ENCODE measurements at places on chromosomes 16 and 17.

- no peak for DNase-seq
Observed at GRCh38 chr16:10787304-10787703, 31.3 kb downstream of the TVP23A start.

DNA sequence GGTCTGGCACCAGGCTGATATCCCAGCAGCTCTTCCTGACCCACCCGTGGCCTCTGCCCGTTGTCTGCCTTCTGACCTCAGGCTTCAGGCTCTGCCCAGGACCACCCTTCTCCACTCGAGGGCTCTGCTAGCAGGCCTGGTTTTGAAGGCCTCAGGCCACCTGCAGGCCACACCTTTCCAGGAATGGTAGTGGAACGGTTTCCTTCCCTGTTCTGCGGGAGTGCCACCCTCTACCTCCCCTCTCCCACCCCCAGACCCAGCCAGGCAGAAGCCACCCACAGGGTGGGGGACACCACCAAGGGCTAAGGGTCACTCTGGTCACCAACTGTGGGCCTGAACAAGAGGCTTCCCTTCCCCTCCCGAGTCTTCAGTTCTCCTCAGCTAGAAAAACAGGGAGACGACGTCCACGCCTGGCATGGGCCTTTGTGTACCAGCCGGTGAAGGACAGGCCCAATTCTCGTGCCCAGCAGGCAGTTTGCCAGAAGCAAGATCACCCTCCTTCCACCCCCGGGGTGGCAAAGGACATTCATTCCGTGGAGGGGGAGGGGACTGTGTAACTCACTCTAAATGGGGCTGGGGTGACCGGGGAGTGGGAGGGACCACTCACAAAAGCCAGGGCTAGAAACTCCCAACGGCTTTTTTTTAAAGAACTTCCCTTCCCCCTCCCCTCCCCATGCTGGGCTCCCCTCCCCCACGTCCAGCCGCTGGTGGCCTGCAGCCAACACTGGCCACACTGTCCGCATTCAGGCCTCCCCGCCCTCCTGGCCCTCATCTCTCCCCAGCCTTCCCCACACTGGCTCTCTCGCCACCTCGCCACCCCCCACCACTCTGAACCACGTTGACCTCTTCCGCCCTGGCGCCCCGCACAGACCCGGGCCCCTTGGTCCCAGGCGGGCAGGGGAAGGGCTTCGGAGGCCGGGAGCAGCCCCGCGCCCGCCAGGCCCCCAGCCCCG, 7.7 kb downstream of the CBX4 start:
- peak; percentile 83 for DNase-seq

DNA sequence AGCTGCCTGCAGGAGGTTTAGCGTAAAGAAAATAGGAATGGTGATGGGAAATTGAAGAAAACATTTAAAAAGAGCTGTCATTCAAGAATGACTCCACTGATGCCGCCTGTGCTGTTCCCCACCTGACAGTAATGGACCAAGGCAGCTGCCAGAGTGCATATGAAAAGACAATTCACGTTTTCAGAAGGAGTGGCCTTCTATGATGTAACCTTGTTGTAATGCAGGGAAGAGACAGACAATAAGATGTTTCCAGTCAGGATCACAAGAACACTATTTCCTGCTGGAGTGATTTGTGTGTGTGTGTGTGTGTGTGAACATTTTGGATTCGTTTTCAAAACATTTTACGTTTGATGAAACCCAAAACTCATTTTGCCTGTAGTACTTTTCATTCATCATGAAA, 203.7 kb downstream of the LGALS9B start:
- no peak for DNase-seq

GRCh38 chr16:85094812-85095211, 17.5 kb downstream of the CIBAR2 start:
- DNase-seq, result no peak

GRCh38 chr16:17566075-17566474, 95.3 kb upstream of the XYLT1 start:
- no peak for DNase-seq

DNA sequence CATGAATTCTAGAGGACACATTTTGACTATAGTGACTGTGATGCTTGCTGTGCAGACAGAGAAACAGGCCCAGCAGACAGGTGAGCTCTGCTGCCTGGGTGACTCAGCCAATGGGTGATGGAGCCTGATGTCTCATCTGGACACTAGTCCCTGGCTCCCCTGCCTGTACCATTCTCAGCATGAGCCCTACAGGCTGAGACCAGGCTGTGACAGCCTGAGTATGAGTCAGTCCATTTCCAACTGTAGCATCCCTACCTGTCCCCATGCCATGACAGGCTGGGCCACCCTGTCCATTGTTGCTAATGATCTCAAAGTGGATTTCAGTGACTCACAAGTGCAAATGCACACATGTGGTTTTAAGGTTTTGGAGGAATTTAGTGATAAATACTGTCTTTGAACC, 102.5 kb upstream of the EEF2KMT start:
- no peak for DNase-seq

GRCh38 chr17:53133876-53134275, 688.9 kb upstream of the KIF2B start:
- no peak for DNase-seq

DNA sequence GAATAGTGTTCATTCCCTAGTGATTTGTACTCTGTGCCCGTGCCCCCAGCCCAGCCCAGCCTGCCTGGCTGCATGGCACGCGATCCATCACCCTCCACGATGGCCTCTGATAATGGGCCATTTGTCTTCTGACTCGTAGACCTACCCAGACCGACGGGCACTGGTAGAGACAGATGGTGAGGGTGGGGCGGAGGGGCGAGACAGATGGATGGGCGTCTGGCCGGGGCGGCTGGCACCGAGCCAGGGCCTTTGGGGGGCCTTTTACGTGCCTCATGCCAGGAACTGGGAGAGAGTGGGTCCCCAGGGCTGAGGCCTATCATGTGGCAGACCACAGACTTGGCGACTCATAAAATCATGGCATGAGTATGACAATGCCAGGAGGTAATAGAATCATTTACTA, 25.4 kb downstream of the CRHR1 start:
- no peak for DNase-seq

DNA sequence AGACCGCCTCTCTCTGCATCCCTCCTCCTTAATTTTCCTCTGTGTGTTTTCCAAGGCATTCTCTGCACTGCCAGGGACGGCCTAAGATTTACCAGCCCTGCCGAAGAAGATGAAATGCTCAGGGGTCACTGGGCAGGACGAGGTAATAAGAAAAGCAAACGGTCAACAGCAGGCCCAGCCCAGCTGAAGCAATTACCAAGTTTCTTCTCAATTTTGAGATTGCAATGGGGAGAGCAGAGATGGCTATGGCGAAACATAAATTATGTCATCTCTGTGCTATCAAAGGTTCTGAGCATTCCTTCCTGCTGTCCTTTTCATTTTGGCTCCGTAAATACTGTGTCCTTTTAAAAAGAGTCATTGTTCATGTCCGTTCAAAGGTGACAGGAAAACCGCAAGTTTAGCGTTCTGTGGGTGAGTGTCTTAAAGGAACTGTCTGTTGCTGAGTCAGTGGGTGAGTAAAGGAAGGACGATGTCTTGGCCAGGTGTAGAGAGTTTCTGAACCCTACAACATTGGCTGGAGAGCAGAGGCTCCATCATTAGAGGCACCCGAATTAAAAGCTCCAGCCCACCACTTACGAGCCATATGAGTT, 753.9 kb upstream of the EEF2KMT start:
- no peak for DNase-seq

DNA sequence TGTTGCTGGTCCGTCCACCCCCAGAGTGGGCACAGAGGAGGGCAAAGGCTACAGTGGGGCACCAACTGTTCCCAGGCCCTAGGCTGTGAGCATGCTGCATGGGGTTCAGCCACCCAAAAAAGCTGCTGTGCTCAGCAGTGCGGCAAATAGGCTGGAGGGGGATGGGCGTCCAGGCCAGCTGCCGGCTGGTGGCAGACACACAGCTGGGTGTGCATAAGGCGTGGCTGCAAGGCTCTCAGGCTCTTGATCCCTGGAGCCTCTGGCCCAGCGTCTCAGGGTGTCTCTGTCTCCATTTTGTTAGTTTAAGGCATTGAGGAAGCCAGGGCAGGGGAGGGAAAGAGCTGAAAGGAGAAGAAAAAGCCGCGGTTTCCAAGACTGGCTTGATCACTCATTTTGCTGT, 8.8 kb downstream of the RPL19 start:
- no peak for DNase-seq
